Activated naive CD4-positive, alpha-beta T cell (primary cell): ENCODE measurements at places on chromosomes 3 and 15.

DNA sequence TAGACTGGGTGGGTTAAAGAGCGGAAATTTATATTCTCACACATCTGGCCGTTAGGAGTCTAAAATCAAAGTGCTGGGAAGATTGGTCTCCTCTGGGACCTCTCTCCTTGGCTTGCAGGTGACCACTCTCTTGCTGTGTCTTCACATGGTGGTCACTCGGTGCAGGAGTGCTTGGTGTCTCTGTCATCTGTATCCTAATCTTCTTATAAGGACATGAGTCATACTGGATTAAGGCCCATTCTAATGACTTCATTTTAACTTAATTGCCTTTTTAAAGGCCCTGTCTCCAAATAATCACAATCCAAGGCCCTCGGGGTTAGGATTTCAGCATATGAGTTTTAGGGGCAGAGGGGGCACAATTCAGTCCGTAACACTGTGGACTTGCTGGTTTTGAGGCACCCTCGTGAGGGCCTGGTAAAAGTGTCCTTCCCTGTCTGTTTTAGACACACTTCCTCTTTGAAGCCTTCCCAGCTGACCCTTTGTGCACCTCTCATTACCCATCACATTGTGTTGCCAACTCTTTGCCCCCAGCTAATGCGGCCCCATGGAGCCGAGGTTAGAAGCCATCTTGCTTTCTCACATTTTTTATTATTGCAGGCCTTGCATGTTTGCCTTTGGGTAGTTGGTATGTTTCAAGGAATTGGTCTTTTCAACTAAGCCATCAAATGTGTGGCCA lies 3.2 kb downstream of the XYLB start:
- DNase-seq: no peak

- DNase-seq: no peak
Observed at GRCh38 chr3:7204848-7205156, 343.9 kb downstream of the GRM7 start.

DNA sequence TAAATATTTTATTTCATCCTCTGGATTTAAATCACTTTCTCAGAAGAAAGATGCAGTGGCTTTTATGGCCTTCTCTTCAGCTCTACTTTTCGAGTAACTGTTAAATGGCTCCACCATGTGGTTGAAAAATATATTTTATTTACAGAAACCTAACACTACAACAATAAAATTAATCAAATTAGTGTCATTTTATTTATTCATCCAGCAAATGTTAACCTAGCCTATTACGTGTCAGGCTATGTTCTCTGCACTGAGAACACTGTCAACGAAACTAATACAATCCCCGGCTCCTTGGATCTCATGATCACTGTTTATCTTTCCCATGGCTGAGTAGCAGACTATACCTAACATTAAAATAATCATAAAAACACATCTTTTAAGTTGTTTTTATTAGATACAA lies 148.0 kb upstream of the OSTN start:
- no peak for DNase-seq

- no peak for DNase-seq
Observed at GRCh38 chr15:35304389-35304788, 219.3 kb upstream of the NANOGP8 start.

- DNase-seq: no peak
Observed at GRCh38 chr3:20054549-20054987, 14.3 kb downstream of the KAT2B start.

DNA sequence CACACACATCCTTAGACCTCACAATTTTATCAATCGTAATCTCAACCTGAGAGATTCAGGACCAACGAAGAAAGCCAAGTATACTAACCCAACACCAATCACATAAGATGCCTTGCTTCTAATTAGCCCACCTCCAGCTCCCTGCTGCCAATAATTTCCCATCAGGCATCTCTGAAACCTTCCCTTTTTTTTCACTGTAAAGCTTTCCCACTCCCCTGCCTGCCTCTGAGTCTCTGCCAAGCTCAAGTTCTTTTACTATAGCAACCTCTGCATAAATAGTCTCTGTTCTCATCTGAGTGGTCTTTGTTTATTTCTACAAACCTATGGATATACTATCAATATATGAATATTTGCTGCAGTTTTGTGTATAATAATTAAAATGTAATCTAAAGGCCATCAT lies 86.5 kb downstream of the PIK3CB start:
- no peak for DNase-seq

DNA sequence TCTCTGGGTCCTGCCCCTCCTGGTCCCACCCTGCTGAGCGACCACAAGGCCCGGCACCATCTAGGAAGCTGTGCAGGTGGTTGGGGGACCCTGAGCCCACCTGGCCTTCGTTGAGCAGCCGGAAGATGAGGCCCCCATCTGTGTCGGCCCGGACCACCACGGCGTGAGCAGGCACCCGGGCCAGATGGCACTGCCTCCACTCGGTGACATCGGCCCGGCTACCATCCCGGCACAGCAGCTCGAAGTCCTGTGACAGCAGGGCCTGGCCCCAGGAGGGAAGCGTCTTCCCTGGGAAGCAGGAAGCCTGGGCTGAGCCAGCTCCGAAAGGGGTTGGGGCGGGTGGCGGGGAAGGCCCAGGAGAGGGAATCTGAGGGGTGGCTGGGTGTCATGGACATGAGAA lies 12.6 kb downstream of the MELTF start:
- DNase-seq: no peak

GRCh38 chr3:151436675-151437446 lies 24.0 kb downstream of the IGSF10 start:
- DNase-seq: no peak

- DNase-seq: no peak
Observed at GRCh38 chr3:73225991-73226390, 164.5 kb downstream of the EBLN2 start.

DNA sequence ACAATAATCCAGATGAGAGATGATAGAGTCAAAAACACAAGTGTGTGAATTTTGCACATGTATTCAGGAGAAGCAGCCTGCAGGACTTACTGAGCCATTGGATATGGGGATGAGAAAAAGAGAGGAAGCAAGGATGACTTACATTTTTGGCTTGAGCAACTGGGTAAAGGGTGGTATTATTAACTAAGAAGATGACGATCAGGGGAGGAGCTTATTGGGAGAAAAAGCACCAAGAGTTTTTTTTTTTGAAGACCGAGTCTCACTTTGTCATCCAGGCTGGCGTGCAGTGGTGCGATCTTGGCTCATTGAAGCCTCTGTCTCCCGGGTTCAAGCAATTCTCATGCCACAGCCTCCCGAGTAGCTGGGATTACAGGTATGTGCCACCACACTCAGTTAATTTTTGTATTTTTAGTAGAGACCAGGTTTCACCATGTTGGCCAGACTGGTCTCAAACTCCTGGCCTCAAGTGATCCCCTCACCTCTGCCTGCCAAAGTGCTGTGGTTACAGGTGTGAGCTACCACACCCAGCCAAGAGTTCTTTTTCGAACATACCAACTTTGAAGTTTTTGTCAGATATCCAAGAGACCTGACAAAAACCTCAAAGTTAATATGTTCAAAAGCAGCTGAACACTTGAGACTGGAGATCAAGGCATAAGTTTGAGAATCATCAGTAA lies 14.8 kb upstream of the SH3BP5 start:
- DNase-seq: no peak

- no peak for DNase-seq
Observed at GRCh38 chr15:81784751-81785150, 261.1 kb downstream of the MEX3B start.

- DNase-seq: no peak
Observed at GRCh38 chr3:112699436-112699978, 58.6 kb upstream of the CCDC80 start.

GRCh38 chr3:28800203-28800602 lies 451.6 kb upstream of the AZI2 start:
- no peak for DNase-seq
